RWPE1 (cell line): ENCODE measurements at places on chromosomes 3 and 15.

GRCh38 chr15:68417051-68417450, 14.9 kb downstream of the ITGA11 start:
- no peak for DNase-seq

DNA sequence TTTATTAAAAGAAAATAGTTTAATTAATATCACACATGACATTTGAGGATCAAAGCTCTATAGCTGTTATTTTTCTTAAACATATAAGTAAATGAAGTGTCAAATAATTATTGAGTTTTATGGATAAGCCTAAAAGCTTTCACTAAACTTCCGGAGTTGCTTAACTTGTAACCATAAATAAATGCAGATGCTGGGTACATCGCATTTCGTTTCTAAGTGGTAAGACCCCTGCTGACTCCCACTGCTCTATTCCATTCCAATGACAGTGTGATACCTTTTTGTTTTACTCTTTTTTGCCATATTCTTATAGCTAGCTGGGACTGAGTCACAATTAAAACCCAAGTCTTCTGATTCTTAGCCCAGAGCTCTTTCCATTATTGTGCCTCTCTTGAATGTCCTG, 411.1 kb downstream of the SOX2 start:
- DNase-seq, result no peak

- DNase-seq, result no peak
Observed at GRCh38 chr15:90191344-90191687, 9.8 kb upstream of the SEMA4B start.

DNA sequence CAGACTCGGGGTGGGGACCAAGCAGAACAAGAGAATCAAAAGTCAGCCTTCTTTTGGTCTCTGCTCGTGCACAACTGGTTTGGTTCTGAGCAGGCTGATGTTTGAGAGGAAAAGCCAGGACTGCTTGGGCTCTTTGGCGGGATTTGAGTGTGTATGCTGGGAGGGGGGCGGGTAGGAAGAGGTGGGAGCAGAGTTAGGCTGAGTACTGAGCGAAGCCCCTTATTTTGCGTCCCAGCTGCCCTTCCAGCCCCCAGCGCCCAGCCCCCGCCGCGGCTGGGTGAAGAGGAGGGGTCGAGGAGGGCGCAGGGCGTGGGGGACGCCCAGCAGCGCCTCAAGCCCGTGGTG, 153.5 kb upstream of the GOLIM4 start:
- DNase-seq, result no peak
